WTC11 (cell line): ENCODE measurements at places on chromosomes 3 and 15.

GRCh38 chr3:9653565-9654248 lies 4.4 kb downstream of the MTMR14 start:
- DNase-seq = no peak

- DNase-seq = no peak
Measured at GRCh38 chr3:65604863-65605526, 433.7 kb downstream of the MAGI1 start.

DNA sequence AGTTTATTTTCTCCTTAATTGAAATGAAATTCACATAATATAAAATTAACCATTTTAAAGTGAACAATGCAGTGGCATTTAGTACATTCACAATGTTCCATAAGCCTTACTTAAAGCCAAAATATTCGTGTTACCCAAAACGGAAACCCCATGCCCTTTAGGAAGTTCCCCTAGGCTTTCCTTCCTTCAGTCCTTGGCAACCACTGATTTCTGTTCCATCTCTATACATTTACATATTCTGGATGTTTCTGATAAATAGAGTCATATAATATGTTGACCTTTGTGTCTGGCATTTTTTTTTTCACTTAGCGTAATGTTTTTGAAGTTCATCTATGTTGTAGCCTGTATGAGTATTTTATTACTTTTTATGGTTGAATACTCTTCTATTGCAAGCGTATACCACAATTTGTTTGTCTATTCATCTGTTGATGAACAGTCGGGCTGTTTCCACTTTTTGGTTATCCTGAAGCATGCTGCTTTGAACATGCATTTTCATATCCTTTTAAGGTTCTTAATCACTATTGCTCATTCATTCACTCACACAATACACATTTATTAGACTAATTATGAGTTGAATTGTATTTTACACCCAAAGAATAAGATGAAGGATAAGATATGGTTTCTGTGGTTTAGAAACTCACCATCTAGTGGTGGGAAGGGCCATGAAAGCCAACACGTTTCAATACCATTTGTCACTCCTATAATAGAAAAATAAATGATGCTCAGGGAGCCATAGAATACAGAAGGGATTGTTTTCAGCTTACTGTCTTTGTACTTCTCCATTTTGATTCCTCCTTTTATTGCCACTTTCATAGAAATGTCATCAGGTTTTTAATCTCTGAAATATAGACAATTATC lies 408.2 kb upstream of the CBLB start:
- no peak for DNase-seq

DNA sequence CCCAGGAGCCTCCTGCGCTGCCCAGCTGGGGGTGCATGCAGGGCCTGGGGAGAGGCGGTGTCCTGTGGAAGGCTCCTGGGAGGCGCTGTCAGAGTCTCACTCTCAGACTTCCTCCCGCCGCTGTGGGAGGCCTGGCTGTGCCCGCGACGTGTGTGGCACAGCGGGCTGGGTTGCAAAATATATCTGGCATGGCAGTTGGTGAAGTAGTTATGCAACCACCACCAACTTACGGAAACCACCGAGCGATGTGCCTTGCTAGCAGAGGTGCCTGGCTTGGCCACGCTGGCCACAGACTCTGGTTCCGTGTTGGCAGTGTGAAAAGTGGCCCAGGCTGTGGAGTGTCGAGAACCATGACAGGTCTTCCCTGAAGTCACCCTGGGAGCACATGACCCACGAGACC lies 30.6 kb upstream of the GATA2 start:
- DNase-seq = no peak

GRCh38 chr3:187039723-187040414 lies 99.4 kb downstream of the RPL39L start:
- DNase-seq = no peak

GRCh38 chr3:71997066-71997653 lies 212.2 kb upstream of the PROK2 start:
- no peak for DNase-seq

- no peak for DNase-seq
Measured at GRCh38 chr3:9718118-9718517, 13.4 kb upstream of the BRPF1 start.

- DNase-seq = no peak
Measured at GRCh38 chr3:169563775-169564059, 99.8 kb downstream of the MECOM start.

GRCh38 chr3:121998030-121998580 lies 23.9 kb downstream of the ILDR1 start:
- DNase-seq = no peak

DNA sequence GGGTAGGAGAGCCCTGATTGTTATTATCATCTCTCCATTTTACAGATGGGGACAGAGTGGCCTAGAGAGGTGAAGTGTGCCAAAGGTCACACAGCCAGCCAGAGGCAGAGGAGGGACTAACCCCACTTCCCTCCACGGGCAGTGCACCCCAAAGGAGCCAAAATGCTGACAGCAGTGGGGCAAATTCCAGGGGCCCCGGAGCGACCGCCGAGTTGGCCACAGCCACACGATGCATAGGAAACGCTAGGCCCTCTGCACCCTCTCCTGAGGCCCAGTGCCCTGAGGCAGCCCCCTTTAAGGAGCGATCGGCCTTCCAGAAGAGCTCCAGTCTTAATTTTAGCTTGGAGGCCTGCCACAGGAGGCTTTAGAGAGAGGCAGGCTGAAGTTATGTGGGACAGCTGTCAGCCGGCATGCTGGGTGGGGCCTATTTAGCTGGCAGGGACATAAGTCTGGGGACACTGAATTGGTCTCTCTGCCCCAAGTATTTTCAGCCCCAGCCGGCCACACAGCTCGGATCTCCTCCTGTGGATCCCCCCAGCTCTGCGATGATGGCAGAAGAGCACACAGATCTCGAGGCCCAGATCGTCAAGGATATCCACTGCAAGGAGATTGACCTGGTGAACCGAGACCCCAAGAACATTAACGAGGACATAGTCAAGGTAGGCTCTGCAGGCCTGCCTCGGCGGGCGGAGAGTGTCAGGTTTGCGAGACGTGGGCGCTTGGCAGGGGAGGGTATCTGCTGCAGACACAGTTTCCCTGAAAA lies at the start of gene CAV3:
Gene CAV3, plus strand, starts transcription at position 471 of the 763 bp plus-strand sequence. Its CDS starts 75 bp downstream, at position 546.
- DNase-seq = no peak

- no peak for DNase-seq
Measured at GRCh38 chr15:101027273-101027901, 108.2 kb downstream of the LRRK1 start.

GRCh38 chr3:72183489-72183888 lies 398.5 kb upstream of the PROK2 start:
- no peak for DNase-seq

DNA sequence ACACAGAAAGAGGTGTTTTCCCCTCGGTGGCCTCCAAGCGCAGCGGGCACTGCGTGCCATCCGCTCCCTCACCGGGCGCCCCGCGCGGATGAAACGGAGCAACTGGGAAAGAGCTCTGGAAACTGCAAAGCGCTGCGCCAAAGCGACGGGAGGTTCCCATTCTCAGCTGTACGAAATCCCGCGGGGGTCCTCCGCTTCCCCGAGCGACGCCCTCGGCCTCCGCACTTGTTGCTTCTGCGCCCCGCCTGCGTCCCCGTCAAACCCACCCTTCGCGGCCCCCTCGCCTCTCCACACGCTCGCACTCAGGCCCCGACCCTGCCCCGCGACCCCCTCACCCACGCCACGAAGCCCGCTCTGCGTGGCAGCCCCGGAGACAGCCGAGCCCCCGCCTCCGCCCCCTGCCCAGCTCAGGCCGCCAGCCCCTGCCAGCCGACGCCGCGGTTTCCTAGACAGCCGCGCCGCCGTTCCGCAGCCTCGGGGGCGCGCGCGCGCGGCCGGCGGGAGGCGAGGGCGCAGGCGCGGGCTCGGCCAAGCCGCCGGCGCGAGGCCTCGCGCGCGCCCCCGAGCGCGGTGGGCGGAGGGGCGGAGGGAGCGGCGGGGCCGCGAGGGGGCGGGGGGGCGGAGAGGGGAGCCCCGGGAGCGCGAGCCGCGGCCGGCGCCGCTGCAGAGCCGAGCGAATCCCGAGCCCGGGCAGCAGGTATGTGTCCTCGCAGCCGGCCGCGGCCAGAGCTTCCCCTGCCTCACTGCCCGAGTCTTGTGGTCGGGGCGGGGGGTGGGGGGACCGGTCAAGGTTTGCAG lies at the start of gene TMEM266:
Gene TMEM266, plus strand, starts transcription at position 666 of the 798 bp plus-strand sequence. CDS start 74,279 bp downstream, outside the sequence.
- peak; percentile 77 for DNase-seq

GRCh38 chr3:65170390-65171042 lies 482.7 kb upstream of the ADAMTS9 start:
- DNase-seq = no peak

GRCh38 chr3:86949850-86950249 lies 41.1 kb downstream of the VGLL3 start:
- no peak for DNase-seq

- DNase-seq = no peak
Measured at GRCh38 chr15:66225656-66226274, 27.8 kb downstream of the MEGF11 start.

DNA sequence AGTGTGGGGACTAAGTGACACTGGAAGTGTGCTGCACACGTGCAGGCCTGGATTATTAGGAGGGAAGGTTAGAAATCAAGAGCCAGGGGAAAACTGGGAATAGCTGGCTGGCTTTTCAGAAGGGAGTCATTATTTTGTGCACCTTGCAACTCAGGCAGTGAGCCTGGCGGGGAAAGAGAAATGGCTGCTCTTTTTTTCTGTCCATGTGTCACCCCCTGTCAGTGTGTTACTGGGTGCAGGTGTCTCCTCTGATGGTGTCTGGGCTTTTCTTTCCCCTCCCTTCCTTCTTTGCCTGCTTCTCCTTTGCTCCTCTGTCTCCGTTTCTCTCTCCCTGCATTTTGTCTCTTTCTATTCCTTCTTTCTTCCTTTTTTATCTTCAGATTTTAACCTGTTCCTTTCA lies 130.7 kb downstream of the APBA2 start:
- no peak for DNase-seq

- DNase-seq = no peak
Measured at GRCh38 chr15:70149667-70150404, 52.1 kb upstream of the TLE3 start.

DNA sequence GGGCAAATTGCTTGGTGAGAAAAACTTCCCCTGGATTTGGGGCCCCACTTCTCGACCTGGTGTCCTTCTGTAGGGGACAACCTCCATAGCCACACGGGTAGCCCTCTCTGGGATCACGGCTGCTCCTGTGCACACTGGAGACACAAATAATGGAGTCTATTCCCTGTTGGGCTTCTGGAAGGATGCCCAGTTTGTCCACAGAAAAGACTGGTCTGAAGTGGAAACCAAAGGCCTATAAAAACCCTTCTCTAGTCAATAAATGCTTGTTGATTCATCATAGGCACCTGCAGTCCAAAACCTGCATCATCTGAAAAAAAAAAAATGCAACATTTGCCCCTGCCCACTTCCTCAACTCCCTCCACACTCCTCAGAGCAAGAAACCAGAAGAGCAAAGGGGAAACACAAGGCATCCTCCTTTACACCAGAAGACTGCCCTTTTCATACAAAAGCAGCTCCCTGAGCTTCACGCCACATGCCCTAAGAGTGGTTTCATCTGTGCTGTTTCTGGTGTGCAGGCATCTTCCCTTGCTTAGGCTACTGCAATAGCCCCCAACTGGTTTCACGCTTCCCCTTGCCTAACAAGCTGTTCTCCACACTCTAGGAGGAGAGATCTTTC lies 36.3 kb downstream of the SRGAP3 start:
- DNase-seq = no peak

GRCh38 chr15:59685737-59686297 lies 3.3 kb downstream of the BNIP2 start:
- DNase-seq = no peak

DNA sequence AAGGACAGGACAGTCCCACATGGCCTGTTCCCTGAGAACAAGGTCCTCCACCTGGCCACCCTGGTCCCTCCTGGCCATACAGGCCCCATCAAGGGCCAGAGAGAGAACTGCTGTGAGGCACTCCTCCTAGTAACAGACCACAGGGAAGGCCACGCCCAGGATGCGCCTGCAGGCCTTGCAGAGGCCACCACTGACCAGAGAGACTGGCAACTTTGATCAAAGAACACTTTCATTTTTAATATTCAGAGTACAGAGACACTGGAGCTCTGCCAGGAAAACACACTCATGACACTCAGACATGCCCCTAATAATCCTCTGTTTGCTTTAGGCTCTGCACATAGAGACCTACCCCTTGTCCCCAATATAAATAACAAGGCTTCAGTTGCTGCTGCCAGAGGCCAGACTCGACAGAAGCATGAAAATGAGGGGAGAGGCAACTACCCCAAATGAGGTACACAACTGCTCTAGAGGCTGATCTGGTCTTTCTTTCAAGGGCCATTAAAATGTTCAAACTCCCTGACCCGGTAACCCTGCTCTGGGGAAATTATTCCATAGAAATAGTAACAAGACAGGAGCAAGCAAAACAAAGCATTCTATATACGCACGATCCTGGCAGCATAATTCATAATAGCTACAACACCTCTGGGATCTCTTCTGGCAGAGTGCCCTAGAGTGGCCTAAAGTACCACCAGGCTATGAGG lies 44.8 kb downstream of the CCDC12 start:
- no peak for DNase-seq

GRCh38 chr3:169952045-169952444 lies 14.6 kb upstream of the SEC62 start:
- DNase-seq = no peak

DNA sequence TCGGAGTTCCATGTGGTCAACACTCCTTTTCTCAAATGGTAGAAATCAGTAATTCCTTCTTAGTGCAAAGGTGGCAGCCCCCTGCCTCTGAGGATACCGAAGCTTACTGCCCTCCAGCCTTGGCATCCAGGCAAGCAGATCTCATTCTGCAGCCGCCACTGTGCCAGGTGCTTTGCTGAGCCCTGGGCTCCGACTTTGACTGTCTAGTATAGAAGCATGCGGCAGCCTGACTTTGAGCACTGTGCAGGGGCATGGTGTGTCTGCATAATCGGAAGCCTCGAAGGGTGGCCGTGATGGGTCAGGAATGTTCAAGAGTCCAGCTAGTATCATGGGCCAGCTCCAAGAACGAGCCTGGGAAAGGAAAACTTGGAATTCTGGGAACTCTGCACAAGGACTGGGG lies 39.7 kb downstream of the ABTB1 start:
- no peak for DNase-seq

- no peak for DNase-seq
Measured at GRCh38 chr3:176987901-176988650, 209.2 kb downstream of the TBL1XR1 start.

DNA sequence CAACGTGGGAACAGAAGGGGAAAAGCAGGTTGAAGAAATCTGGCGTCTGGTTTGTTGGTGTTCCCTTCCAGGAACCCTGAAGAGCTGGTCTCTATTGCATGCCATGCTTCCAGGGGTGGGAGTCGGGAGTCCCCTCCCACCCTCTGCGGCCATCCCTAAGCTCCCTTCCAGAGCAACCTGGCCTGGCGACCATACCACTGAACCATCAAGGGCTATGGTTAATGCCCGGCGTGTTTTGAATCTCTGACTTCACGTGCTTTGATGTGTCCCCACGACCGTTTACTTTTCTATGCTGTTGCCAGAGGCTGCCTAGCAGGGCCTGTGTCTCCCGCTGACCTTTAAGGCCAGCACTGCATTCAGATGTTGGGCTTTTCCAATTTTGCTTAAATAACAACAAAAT lies 696 bp upstream of the SNRK start:
- peak; percentile 35 for DNase-seq
